Kasumi-1 (cell line): ENCODE measurements at places on chromosomes 3 and 15.

DNA sequence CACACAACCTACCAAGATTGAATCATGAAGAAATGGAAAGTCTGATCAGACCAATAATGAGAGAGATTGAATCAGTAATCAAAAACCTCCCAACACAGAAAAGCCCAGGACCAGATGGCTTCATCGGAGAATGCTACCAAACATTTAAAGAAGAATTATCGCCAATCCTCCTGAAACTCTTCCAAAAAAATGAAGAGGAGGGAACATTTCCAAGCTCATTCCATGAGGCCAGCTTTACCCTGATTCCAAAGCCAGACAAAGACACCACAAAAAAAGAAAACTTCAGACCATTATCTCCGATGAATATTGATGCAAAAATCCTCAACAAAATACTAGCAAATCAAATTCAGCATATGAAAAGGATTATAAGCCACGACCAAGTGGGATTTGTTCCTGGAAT, 94.1 kb downstream of the SENP2 start:
- DNase-seq, result no peak

DNA sequence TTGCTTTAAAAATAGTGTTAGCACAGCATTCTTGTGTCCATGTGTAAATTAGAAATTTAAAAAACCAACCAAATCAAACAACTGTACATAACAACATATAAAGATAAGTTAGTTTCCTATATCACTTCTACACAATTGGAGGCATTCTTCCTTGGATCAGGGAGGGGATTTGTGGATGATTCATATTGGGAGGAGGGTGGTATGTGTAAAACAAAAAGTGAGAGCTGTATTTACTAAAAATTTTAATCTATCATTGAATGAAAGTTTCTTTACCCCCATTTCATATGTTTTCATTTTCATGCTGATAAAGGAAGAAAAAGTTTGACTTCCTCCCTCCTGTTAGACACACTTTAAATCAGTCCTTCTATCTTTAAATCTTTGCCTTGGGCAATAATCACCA, 325.0 kb downstream of the SATB1 start:
- no peak for DNase-seq

DNA sequence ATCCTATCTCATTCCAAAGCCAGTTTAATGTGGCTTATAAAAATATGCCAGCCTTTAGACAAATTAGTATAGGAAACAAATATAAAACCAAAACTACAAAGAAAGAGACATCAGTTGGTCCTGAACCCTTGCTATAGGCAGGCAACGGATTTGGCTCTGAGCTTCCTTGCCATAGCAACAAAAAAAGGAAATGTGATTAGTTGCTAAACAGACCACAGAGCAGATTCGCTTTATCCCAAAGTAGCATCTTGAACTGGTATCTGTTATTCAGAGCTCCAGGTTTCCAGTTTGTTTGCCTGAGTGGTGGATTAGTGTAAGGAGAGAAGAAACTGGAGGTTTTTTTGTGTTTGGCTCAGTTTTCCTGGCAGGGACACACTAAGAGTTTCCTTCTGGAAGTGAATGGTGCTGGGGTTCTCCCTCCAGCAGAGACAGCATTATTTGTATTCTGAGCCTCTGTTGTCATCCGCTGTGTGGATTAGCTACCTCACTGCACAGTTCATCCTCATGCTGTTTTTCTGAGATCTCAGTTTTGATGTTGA, 44.1 kb downstream of the CHST2 start:
- no peak for DNase-seq

- DNase-seq, result no peak
These were observed 198.2 kb upstream of the UBE2E2 start for GRCh38 chr3:23004971-23005370.

- no peak for DNase-seq
These were observed 12.7 kb upstream of the CRABP1 start for GRCh38 chr15:78327466-78327865.

DNA sequence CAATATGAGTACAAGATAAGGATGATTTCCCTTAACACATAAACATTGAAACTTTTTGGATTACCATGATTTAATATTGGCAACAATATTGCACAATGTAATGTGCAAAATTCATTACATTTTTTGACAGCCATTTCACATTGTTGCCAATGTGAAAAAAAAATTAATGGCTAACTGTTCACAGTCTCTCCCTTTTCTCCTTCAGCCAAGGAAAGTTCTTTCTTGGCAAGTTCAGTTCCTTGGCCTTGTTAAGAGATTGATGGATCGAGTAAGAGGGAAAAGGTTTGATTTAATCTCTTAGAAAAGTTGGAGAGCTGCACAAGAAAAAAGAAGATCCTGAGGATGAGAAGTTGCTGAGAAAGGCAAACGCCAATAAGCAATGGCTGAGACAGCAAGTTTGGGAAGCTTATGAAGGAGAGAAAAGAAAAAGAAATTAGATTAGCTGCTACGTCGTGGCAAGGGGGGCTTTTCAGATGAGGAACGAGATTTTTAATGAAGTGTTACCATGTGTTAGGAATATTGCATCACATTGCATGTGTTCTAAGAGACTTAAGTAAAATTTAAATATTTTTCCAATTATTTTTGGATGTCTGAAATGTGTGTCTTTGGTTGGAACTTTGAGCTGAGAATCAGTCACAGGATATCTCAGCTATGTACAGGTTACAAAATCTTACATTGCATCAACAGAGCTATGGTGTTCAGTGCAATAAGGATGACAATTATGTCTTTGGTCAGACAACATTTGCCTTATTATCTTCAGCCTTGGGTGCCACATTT, 61.4 kb upstream of the ZNF280D start:
- DNase-seq, result no peak

DNA sequence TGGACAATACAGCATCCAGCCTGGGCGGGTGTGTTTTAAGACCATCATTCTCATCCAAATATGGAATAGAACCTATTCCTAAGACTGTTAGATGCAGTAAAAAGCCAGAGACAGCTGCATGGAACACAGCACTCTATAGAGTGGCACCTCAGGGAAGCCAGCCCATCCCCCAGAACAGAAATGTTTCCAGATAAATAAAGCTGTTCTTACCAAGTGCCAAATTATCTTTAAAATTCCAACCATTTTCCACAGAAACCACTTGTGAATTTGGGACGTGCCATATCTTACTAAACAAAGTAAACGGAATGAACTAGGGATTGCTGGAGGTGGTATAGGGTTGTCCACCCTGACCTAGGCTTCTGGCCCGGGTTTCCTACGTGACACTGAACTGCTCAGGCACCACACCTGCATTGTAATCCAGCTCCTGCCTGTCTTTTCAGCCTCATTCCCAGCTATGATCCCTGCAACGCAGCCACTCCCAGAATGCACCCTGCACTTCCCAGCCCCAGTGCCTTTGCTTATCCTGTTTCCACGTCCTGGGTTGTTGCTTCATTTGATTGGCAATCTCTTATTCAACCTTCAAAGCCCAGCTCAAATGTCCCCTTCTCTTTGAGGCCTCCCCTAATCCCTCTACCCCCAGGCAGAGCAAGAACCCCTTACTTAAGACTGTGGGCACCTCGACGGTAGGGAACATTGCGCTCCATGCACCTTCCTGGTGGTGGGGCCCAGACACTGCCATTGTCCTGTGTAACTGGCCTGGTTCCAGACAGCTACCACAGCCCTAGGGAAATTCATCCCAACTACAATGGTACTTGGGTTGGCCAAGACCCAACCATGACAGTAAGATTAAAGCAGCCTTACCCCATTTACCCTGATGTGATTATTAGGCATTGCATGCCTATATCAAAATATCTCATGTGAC, 100.2 kb downstream of the IQSEC1 start:
- DNase-seq, result no peak

- no peak for DNase-seq
These were observed 24.3 kb downstream of the NFKBIZ start for GRCh38 chr3:101873619-101874018.

DNA sequence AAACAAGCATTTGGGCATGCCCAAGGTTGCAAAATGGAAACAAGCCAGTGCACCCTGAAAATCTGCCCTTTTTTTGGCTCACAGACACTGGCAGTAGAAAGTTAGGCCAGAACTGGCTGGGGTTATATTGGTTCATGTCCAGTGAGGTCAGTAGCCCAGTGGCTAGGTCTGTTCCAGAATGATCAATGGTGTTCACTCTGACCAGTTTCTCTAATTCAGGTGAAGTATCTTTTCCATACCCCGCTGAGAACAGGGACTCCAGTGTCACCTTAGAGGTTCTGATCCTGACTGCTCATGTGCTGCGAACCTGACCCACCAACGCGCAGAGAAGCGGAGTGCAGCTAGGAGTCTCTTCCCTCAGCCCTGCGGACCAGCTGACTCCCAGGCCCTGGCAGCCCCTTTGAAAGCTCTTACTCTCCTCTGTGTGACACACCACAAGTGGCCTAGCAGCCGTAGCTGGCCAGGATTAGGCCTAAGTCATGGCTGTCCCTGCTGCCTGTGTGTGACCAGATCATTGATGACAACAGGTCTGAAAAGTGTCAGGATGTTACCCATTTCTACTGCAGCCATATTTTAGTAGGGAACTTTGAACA, 123.5 kb downstream of the GHSR start:
- no peak for DNase-seq

- no peak for DNase-seq
These were observed 170.5 kb upstream of the TGFBR2 start for GRCh38 chr3:30435861-30436331.

GRCh38 chr15:64774037-64774628, 1.3 kb downstream of the RBPMS2 start:
- DNase-seq, result no peak

DNA sequence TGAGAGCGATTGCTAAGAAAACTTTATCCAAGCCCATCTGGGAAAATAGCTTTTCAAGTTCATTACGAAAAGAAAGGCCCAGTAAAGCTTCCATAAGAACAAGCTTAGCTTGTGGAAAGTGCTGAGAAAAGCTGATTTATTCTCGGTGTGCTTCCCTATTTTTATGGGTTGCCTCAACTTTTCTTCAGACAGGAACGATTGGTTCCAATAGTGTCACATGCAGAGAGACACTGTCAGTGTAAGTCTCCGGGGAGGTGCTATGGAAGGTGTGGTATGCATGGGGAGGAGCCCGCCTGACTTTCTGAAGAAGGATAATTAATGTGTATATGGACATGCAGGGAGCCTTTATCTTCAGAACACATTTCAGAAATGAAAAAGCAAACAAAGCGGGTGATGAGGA, 177.2 kb downstream of the SSR3 start:
- no peak for DNase-seq

DNA sequence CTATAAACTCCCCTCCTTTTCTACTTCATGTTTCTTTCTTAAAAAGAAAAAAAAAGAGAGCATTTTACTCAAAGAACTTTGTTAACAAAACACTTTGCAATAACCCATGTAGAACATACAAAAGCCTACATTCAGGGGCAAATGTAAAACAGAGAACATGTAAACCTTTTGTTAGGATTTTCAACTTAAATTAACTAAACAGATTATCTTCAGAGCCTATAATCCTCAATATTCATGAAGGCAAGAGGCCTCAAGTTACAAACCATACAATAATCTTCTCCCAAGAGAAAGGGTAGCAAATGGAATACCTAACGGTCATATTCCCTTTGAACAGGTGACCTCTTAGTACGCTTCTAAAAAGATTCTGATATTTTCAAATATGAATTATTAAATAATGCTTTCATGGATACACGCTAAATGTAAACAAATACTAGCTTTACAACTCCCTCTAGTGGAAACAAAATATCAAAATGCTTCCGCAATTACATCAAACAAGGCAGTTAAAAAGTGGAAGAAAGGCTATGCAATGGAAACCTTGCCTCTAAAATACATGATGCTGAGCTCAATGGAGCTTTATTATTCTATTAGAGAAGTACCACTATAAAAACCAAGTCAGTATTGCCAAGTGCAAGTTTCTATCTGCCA, 9.9 kb downstream of the CEP152 start:
- DNase-seq, result peak; percentile 76

- no peak for DNase-seq
These were observed 1303.3 kb downstream of the OTOL1 start for GRCh38 chr3:162799910-162800309.

GRCh38 chr3:134430950-134431445, 54.8 kb downstream of the ANAPC13 start:
- no peak for DNase-seq

DNA sequence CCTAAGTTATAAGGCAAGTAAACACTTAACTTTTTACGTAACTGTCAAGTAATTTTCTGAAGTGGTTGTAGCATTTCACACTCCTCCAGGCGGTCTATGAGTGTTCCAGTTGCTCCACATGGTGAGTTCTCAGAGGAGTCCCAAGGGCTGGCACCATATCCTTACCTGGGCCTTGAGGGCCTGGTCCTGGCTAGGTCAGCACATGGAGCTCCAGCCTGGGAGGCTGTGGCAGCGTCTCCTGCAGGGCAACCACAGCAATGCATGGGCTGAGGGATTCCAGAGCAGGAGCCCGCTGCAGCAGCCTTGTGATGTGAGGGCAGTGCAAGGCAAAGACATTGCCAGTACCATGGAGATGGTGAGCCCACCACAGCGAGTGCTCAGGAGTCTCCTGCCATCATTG, 32.2 kb upstream of the LYZL4 start:
- DNase-seq, result no peak

DNA sequence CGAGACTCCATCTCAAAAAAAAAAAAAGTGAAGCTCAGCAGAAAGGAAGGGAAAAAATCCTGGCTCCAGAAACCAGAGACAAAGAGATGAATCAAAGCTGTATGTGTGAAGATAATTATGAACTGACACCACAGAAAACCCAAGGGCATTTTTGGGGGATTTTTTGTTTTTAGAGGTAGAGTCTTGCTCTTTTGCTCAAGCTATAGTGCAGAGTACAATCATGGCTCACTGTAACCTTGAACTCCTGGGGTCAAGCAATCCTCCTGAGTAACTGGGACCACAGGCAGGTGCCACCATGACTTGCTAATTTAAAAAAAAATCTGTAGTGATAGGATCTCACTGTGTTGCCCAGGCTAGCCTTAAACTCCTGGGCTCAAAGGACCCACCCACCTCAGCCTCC, 22.8 kb downstream of the HCLS1 start:
- no peak for DNase-seq

DNA sequence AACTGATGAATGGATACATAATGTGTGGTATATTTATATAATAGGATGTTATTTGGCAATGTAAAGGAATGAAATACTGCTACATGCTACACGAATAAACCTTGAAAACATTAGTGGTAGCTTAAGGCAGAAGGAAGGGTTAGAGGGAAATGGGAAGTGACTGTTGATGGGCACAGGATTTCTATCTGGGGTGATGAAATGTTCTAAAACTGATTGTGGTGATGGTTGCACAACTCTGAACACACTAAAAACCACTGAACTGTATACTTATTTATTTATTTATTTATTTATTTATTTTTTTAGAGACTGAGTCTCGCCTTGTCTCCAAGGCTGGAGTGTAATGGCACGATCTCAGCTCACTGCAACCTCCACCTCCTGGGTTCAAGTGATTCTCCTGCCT, 24.8 kb upstream of the SHISA5 start:
- DNase-seq, result peak; percentile 62

DNA sequence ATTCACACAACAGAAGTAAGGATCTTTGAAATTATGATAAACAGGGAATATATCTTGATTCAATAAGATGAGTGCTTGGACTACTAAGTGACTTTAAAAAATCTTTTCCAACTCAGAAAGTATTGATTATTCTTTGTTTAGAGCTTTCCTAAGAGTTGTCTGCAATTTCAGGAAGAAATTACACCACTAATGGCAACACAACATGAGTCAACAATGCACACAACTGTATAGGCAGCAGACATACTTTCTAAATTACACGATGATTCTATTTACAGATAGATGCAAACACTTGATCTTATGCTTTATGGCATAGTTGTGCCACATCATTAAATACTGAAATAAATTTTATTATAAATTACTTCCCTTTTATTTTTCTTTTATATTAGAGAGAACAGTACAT, 4.4 kb downstream of the NAA50 start:
- no peak for DNase-seq
